ENCODE measurements at places on chromosomes 4 and X. TPM values are rescaled to one million over a fixed set of nuclear protein-coding genes. Genes with fewer than 3 reads are reported as not detected.
A peak's percentile ranks its signal among the peaks of the same experiment; 100 is the strongest.

GPRASP2 gene
- polyA plus RNA-seq: 4.4 TPM

ARL9 gene
- not detected for polyA plus RNA-seq

- DNase-seq: peak; percentile 20
Measured at GRCh38 chrX:136162827-136163570, 15.7 kb downstream of the FHL1 start.

GRCh38 chr4:98919996-98920395 is 8.9 kb downstream of the EIF4E start:
- no peak for DNase-seq

- no peak for DNase-seq
Measured at GRCh38 chrX:24767557-24767956, 73.8 kb downstream of the POLA1 start.

Data from naive thymus-derived CD4-positive, alpha-beta T cell (primary cell).